Naive thymus-derived CD8-positive, alpha-beta T cell (primary cell): ENCODE measurements at places on chromosomes 12 and 14.

DNA sequence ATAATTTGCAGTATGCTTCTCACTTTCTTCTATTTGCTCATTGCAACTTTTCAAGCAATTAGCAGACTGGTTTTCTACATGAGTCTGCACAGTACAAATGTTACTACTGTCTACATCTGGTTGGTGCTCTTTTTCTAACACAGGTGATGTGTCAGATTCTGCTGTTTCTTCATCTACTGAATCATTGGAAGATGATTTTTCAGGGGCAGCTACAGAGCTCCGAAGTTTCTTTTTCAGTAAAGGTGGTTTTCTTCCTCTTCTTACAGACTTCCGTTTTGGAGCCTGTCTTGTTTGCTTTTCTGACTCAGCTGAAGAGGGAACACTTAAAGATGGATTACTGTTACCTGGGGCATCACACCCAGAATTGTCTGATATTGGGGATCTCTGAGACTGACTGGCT, 62.1 kb downstream of the SCAF11 start:
- DNase-seq = no peak

- DNase-seq = no peak
Measured at GRCh38 chr12:114935658-114936057, 251.7 kb upstream of the TBX3 start.

GRCh38 chr12:64790166-64790565, 31.0 kb upstream of the GNS start:
- DNase-seq = no peak

- no peak for DNase-seq
Measured at GRCh38 chr12:4817880-4818279, 91.8 kb upstream of the KCNA1 start.

- no peak for DNase-seq
Measured at GRCh38 chr12:1680804-1681492, 9.9 kb upstream of the ADIPOR2 start.

GRCh38 chr14:92670160-92670559, 78.3 kb downstream of the LGMN start:
- no peak for DNase-seq

- DNase-seq = no peak
Measured at GRCh38 chr12:69059465-69060457, 126.8 kb upstream of the CPM start.
